CMK (cell line): ENCODE measurements at places on chromosomes 3 and 15.

DNA sequence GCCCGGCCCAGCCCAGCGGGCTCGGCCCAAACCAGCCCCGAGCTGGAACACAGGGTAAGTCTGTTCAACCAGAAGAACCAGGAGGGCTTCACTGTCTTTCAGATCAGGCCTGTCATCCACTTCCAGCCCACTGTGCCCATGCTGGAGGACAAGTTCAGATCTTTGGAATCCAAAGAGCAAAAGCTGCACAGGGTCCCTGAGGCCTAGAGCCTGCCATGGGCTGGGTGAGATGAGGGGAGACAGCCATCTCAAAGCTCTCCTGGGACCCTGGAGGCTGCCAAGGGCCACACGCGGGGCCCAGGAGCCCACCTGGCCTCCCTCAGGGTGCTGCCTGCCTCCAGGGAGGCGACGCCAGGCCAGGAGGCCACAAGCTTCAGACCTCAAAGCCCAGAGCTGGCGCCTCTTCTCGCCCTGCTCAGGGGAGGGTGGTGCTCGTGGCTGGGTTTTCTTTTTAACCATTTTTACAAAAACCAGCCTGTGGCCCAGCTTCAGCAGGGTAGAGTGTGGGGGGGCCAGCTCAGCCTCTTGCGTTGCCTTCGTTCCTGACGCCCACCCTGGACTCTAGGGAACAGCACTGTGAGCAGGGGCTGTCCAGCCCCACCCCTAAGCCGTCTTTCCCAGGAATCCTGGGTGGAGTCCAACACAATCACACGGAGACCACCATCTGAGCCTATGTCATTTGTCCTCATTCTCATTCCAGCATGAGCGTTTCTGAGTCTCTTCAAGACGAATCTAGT is 107.0 kb downstream of the ETFA start:
- DNase-seq = no peak

DNA sequence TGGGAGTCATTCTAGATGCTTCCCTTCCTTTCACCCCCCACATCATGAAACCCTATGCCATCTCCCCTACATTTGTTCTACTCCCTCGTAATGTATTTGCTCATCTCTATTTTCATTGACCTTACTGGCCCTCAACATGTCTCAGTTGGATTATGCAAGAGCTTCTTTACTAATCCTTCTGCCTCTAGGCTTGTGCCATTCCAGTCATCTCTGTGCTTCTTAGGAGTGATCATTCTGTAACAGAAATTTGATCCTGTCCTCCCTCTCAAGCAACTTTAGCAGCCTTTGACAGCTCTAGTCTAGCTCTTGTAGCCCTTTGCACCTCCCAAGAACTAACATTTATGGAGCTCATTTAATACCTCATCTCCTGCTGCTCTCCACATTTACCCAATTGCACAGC is 64.7 kb downstream of the ISL2 start:
- DNase-seq = no peak

DNA sequence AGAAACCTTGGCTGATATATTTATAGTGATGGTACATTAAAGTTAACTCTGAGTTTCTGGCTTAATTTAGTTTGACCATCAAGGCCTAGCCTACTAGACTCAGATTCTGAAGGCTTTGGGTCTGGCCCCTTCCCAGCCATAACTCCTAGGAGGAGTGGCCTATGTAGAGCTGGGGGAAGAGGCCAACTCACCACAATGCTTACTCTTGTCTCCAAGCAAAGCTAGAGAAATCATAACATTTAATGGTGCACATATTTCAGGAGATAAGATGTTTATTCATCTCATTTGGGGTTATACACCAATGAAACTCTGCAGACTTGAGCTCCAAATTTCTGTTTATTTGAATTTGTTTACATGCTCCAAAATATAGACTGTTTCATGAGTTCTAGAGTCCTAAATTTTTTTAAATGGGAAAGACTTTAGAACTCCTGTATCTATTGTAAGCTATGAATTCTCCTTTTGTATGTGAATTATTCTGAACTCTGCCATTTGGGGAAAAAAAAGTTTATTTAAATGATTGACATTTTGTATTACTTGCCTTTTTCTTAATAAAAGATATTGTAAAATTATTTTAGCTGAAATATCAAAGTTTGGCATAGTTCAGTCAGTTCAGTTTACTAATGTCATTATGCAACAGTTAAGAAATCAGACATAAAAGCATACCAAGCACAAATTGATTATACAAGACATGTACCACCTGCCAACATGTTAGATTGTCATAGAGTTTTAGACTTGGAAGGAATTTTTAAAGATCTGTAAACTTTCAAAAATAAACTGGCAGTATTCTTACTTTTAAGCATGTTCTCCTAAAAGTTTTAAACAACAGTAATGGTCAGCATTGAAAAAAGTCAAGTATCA is 143.4 kb upstream of the NR2E3 start:
- DNase-seq = no peak

- DNase-seq = no peak
Observed at GRCh38 chr3:128950223-128950938, 43.5 kb downstream of the CFAP92 start.

- no peak for DNase-seq
Observed at GRCh38 chr3:149411583-149411982, 34.1 kb upstream of the TM4SF1 start.

DNA sequence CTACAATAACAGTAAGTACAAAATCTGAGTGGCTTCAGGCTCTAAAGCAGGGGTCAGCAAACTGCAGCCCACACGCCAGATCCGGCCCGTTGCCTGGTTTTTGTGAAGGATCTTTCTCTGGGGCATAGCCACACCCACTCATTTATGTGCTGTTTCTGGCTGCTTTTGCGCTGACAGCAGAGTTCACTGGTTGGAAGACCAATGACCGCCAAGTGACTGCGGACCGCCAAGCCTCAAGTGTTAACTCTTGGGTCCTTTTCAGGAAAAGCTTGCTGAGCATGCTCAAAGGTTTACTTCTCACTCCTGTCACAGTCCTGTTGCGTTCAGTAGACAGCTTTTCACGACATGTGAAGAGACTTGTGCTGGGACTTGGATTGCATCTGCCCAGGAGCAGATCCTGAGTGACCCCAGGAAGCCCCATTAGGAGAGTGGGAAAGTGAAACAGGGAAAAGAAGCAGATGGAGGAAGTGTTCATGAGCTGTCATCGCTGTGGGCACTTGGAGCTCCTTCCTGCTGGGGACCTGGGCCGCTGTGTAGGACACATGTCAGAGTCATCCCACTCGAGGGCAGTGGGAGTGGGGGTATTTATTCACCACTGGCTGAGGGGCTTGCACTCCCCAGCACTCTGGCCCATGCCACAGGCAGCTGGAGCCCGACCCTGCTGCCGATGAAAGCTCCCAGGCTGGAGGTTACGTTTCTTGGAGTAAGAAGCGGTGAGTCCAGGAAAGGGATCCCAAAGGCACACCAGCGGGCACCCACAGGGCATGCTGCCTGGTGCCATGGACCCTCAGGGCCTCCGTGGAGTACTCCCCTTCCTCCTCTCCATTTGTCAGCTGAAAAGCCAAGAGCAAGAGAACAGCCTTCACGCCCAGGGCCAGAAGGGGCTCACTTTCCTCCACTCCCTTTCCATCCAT is 249.1 kb downstream of the PLCL2 start:
- no peak for DNase-seq

- no peak for DNase-seq
Observed at GRCh38 chr3:63841704-63842103, 21.9 kb downstream of the THOC7 start.

GRCh38 chr3:127216415-127217261 is 23.7 kb downstream of the PRR23E start:
- no peak for DNase-seq

DNA sequence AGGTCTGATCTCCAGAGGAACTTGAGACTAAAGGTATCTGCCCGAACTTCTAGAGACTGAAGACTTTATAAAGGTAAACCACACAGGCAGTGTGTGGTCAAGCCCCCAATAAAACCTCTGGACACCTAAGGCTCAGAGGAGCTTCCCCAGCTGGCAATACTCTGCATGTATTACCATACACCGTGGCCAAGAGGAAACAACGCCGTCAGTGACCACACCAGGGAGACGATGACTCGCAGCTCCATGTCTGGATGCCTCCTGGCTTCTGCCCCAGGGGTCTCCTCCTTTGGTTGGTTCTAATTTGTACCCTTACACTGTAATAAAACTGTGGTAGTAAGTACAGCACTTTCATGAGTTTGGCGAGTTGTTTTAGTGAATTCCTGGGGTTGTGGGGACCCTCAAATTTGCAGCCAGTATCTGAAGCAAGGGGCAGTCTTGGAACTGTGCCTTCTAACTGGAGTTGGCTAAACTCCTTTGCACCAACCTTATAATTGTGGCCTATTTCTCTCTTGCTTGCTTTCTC is 32.1 kb upstream of the BCL2L10 start:
- DNase-seq = no peak

DNA sequence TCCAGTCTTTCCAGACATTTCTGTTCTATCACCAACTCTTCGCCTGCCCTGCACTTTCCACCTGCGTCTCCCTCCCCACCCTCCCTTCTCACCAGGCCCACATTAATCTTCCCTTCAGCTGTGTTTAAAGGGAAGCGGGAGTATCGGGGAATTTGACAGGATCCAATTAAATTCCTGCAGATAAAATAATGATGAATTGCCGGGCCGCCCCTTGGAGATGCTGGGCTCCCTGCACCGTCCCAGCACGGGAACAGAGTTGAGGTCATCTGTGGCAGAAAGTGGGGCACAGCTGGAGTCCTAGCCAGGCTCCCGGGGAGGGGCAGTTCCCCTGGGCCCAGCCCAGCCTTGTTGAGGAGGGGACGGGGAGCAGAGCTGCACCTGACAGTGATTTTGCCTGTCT is 30.3 kb downstream of the PLXNA1 start:
- DNase-seq = no peak

DNA sequence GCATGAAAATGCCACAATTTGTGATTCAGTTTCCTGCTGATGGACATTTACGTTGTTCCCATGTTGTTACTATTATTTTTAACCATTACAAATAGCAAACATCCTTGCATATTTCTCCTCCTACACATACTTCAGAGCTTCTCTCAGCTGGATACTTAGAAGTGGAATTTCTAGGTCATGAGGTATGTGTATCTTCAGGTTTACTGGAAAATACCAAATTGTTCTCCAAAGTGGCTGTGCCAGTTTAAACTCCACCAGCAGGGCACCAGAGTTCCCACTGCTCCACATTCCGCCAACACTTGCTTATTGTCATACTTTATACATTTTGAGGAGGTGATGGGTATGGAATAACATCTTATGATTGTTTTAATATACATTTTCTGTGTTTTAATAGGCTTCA is 45.7 kb downstream of the PRR23E start:
- DNase-seq = no peak

- no peak for DNase-seq
Observed at GRCh38 chr3:185549651-185550111, 2.7 kb downstream of the LIPH start.

- no peak for DNase-seq
Observed at GRCh38 chr15:50377867-50378751, 23.1 kb upstream of the GABPB1 start.

DNA sequence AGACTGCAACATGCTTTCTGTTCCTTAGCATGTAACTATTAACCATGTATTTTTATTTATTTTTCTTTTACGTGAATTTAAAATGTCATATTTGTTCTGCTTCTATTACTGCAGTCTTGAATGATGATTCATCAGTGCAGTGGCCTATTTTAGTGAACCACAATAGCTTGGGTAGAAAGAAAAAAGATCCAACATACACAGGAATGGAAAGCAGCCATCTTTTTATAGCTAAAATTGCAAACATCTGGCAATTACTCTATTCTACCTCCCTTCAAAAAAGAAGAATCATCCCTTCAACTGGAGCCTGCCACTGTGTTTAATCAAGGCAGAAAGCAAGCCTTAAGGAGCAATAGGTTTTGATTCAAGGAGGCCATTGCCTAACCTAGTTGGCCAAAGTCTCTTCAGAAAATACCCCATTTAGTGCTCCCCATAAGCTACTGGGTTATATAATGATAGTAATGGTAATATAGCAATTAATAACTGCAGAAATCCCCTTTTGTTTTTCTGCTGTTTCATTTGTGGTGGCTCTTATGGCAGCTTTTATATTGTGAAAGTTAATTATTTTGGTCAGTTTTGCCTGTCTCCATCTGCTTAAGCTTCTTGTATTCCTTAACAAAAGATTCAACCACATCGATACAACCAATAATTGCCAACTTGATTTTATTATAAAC is 267.3 kb downstream of the LPP start:
- no peak for DNase-seq
